ENCODE measurements at places on chromosomes 12 and 14.

- DNase-seq, result no peak
Measured at GRCh38 chr14:33959692-33960151, 8.8 kb upstream of the EGLN3 start.

DNA sequence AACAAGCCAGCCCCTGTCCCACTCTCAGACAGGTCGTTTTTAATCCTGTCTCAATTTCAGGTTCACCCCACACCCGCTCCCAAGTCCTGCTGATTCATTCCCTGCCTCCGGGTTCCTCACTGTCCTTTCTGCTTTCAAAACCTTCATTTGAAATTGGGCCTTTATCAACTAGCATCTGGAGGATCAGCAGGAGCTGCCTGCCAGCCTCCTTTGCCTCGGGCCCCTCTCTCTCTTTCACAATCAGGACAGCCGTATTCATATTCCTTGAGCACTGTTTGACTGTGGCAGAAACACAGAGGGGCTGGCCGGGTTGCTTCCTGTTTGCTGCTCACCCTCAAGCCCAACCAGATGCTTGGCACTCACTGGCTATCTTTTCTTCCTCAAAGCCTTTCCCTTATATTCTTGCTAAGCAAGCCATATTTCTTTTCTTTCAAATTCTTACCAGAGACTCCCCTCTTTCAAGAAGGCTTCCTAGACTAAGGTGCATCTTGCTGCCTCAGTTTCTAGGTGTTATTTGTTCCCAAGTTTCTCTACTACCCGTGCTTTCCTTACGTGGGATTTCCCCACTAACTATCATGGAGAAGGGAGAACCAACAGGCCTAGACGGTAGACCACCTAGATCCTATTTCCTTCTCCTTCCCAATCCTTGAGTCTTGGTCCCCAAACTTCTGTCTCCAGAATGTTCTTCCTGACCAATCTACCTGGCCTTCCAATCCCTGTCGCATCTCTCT is 3.0 kb downstream of the GALNT6 start:
- DNase-seq, result no peak

DNA sequence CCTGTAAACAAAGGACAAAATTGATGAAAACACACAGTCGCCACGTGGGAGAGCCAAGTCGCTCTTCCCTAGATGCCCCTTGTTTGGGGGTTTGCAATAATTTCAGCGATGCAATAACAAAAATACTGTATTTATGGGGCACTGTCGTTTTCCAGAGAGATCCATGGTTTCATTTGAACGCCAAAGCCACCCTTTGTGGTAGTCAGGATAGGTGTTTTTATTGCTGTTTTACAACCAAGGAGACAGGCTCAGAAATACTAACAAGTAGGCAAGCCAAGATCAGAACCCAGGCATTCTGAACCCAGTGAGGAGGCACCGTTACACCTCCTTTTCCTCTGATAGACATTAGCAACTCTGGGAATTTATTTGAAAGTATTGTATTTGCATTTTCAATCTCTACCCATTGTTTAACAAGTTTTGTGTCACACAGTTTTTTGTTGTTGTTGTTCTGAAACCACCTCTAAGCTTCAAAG is 831 bp upstream of the BTBD7 start:
- no peak for DNase-seq

GRCh38 chr12:96383991-96384390 is 16.2 kb downstream of the CDK17 start:
- no peak for DNase-seq

DNA sequence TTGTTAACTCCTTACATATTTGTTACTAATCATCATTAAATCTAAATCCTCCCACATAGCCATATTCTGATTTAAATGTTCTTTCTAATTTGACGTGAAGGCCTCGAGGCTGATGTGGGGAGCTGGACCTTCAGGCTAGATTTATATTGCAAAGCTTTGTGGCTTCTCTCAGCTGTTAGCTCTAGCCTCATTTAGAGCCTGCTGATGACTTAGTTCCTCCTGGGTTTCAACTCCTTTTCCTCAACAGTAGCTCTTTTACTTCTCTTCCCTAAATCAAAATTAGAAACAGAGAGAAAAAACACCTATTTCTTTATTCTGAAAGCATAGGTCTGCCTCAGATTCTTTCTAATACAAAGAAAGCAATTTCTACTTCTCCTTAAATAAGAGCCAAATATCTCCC is 477.5 kb upstream of the CCDC196 start:
- DNase-seq, result no peak

GRCh38 chr12:52990206-52990605 is 16.1 kb upstream of the EIF4B start:
- no peak for DNase-seq

DNA sequence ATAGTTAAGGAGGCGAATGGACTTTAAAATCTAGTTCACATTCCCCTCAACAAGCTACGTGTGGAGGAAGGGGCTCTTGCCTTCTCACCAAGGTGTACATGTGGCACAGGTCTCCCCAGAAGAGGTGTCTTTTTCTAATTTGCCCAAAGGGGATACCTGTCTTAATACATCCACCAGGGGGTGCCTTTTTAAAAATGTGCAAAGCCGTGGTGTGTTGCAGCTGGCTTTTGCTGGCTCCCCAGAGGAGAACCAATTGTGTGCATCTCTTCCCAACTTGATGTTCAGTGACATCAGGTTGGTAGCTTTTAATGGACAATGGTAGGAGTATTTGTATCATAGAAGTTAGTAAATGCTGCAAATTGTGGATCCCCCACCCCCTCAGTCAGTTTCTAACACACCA is 33.8 kb downstream of the CREBL2 start:
- peak; percentile 25 for DNase-seq

GRCh38 chr14:95536036-95536593 is 1.3 kb downstream of the GLRX5 start:
- DNase-seq, result no peak

- DNase-seq, result no peak
Measured at GRCh38 chr12:11509326-11509725, 114.0 kb upstream of the PRB2 start.

DNA sequence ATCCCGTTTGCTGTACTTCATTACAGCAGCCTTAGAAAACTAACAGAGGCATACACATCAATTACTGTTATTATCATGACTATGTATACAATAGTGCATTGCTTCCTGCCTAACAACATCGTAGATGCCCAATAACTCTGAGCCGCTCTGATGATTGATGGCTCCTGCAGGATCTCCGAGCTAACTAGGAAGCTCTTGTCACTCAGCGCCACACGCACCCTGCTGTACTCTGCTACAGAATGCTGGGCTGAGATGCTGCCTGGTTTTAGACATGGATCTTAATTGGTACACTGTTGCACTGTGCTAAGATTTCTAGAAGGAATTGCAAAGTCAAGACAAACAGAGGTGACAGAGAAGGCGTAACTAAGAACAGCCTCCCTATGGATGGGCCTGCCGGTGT is 169.3 kb downstream of the SLC15A4 start:
- no peak for DNase-seq

- no peak for DNase-seq
Measured at GRCh38 chr12:49061157-49061650, 610 bp upstream of the KMT2D start.

DNA sequence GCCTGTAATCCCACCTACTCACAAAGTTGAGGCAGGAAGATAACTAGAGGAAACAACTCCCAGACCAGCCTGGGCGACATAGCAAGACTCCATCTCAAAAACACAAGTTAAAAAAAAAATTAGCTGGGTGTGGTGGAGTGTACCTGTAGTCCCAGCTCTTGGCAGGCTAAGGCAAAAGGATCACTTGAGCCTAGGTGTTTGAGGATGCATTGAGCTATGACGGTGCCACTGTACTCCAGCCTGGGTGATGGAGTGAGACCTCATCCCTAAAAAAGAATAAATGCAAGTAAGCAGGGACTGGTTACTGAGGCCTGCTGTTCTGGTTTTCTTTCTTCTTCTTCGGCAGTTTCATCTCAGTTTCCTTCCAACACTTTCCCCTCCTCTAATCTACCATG is 7.4 kb downstream of the PTPN21 start:
- no peak for DNase-seq

Data from activated CD4-positive, alpha-beta T cell treated with anti-CD3 and anti-CD28 coated beads, Interleukin-2, amount 50 U/mL, for 24 hours (primary cell).